ENCODE measurements at places on chromosomes 16 and 17.
A peak's percentile ranks its signal among the peaks of the same experiment; 100 is the strongest.

DNA sequence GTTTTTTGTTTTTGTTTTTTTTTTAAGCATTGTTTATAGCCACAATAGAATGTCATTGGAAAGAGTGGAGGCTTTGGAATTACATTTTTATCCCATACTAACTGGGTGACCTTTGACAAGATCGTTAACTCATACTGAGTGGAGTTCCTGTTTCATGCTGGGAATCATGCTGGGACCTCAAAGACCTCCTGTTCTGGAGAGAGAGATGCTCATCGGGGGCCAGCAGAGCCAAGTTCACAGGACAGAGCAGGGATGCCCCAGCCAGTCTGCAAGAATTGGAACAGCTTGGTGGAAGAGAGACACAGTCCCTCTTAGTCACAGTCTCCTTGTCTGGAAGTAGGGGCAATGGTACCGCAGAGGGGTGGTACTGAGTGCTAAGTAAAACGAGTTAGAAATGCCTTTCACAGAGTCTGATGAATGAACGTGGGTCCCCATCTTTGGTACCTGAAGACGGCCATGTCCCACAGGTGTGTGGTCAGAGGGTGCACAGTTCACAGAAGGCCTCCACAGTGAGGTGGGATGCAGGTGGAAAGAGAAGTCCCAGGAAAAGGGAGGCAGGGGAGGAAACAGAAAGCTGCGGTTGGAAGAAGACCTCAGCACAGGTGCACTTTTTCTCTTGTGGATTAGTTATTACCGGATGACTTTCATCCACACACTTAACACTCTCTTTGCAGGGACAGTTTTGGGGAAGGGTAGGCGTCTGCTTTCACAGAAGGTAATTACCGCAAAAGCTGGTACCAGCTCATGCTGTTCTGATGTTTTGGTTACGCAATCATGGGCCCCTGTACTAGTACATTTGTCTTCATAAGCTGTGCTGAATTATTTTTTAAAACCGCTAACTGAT, 147.8 kb downstream of the PRKCA start:
- DNase-seq = peak; percentile 45

GRCh38 chr17:82645516-82645915, 2.7 kb downstream of the WDR45B start:
- no peak for DNase-seq

- DNase-seq = no peak
Observed at GRCh38 chr16:27676839-27677238, 126.9 kb downstream of the KATNIP start.

DNA sequence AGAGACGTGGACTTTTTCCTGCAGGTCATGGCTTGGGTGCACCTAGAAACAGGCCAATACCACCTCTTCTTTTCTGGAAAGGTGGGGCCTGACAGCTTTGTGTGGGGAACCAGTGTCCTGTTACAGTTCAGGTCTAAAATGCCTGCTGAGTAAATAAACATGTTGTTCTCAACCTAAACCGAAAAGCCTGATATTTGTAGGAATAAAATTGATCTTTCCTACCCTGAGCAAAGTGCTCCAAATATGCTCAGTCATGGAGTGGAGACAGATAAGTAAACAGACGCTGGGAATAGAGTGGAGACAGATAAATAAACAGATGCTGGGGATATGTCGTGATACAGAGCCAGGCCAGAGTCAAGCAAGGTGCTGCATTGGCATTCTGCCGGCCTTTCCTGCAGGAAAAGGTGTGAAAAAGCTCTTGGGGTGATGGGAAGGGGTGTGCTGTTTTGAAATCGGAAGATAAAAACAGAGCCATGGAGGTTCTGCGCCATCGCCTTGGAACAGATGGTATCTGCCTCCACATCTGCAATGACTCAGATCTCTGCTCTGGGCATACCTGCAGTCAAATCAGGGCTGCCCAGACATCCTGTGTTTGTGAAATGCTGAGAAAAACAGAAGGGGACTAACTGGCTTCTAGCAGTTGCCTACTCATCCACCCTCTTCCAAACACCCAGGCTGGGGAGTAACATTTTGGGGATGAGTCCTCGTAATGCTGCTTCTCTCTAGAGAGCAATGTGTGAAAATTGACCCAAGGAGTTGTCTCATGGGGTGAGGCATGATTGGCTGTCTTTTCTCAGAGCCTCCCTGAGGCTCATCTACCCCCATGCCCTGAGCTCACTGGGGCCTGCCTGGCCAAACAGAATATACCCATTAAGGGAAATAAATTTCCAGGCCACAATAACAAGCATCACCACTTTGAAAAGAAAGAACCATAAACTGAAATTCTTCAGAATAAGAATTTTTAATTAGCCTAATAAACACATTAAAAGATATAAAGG, 16.8 kb upstream of the TRPV2 start:
- no peak for DNase-seq

DNA sequence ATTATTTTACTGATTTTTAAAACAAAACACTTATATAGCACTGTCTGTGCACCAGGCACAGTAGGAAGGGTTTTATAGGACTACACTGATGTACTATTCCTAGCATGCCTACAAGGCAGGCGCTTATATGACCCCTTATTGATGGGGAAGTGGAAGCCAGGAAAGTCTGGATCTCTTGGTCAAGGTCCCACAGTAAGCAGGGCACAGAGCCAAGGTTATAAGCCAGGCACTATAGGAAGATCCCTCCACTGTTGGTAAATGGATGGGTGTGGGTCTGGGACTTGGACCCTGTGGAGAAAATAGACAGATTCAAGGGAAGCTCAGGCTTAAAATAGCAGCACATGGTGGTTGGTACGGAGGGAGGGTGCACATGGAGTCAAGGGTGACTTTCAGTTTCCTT, 59.1 kb upstream of the PLCG2 start:
- no peak for DNase-seq

- DNase-seq = no peak
Observed at GRCh38 chr17:64974750-64975317, 55.6 kb upstream of the LRRC37A3 start.

DNA sequence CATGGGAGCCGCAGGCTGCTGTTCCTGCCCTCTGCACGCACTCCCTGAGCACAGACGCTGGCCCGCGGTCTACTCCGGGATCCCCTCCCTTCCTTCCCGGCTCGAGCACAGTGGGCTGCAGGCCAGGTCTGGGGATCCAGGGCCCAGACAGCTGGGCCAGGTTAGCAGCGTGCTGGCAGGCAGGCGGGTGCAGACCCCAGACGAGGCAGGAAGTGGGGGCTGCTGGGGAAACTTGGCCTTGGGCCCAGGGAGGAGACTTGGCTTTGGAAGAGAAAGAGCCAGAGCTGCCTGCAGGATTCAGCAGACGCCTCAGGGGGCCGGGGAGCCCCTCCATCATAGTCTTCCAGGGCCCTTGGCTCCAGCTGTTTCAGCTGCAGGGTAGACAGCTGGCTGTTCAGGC, 30.2 kb upstream of the ABCC3 start:
- DNase-seq = peak; percentile 18

- DNase-seq = no peak
Observed at GRCh38 chr17:55988861-55989260, 164.4 kb upstream of the ANKFN1 start.

DNA sequence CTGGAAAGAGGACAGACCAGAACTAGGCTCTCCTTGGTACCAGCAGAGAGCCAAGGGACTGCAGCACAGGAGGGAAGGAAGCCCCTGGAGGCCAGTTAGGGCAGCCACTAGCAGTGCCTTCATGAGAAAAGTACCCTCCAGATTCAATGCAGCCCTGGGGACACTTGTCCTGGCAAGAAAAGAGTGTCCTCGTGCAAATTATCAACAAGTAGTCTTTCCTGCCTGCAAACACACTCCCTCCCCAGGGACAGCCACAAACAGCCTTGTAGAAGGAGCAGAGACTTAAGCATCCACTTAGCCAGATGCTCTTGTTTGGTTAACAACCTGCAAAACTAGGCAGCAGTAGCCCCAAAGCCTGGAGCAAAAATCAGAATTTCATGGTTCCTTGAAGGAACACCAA, 24.3 kb downstream of the CENPV start:
- no peak for DNase-seq

- no peak for DNase-seq
Observed at GRCh38 chr16:58906981-58907715, 173.0 kb upstream of the GOT2 start.

GRCh38 chr17:77874303-77875050, 84.0 kb upstream of the TNRC6C start:
- DNase-seq = no peak

DNA sequence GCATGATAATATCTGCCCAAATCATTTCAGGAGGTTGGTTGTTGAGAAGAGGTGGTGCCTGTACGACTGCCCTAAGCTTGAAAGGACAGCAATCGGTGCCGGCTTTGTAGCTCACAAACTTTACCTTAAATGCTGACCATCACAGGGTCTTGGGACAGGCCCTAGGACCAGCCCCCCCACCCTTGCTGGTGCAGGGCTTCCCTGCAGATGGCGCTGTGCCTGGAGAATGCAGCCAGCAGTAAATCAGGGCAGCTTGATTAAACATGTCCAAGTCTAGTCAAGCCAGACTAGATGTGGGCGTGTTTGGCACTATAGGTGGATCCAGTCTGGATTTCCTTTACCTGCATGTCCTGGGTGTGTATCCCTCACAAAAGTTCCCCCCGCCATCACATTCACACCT, 135.5 kb upstream of the CRHR1 start:
- DNase-seq = no peak

- DNase-seq = no peak
Observed at GRCh38 chr16:74713876-74714275, 13.2 kb upstream of the MLKL start.

DNA sequence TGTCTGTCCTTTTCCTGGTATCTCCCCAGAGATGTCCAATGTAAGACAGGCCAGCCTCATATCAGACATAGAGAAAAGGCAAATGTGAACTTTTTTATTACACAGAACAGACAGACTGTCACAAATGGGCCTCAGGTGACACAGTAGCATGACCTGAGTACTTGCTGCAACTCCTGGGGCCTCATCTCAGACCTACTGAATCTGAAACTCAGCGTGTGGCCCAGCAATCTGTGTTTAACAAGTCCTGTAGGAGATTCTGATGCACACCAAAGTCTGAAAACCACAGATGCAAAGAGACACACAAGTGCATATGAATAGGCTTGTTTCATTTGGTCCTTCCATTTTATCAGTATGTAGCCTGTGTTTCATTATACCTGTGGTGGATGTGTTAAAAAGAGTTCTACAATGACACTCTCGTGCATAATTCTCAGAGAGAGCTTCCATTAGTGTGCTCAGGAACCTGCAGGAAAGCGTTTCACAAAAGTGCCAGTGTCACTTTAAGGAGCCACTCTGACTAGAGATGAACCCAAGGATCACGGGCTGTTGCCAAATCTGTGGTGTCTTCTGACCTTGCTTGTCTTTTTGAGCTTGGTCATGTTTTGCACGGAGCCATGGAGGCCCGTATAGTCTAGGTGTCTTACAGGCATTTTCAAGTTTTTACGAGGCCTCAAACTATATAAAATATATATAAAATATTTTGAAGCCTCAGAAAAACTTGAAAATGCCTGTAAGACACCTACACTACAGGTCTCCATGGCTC, 33.8 kb upstream of the NF1 start:
- DNase-seq = no peak

DNA sequence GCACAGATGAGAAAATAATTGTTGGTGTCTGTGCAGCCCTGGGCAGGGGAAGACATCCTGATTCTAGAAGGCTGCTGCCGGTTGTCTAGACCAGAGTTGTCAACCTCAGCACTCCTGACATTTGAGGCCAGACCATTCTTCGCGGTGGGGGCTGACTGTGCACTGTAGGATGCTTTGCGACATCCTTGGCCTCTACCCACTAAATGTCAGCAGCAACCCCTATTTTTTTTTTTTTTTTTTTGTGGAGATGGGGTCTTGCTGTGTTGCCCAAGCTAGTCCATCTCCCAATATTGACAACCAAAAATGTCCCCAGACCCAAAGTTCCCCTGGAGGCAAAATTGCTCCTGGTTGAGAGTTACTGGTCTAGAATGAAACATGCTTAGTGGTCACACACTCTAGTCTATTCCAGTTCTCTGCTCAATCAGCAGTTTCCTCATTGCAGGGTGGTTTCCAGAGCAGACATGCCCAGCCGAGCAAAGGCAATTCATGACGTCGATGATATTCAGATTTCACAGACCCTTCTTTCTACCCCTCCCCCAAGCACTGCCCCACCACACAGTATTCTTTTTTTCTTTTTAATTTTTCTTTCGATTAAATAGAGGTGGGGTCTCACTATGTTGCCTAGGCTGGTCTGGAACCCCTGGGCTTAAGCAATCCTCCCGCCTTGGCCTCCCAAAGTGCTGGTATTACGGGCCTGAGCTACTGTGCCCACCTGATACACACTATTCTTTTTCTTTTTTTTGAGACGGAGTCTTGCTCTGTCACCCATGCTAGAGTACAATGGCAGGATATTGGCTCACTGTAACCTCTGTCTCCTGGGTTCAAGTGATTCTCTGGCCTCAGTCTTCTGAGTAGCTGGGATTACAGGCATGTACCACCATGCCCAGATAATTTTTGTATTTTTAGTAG, 9.0 kb downstream of the C17orf99 start:
- no peak for DNase-seq

DNA sequence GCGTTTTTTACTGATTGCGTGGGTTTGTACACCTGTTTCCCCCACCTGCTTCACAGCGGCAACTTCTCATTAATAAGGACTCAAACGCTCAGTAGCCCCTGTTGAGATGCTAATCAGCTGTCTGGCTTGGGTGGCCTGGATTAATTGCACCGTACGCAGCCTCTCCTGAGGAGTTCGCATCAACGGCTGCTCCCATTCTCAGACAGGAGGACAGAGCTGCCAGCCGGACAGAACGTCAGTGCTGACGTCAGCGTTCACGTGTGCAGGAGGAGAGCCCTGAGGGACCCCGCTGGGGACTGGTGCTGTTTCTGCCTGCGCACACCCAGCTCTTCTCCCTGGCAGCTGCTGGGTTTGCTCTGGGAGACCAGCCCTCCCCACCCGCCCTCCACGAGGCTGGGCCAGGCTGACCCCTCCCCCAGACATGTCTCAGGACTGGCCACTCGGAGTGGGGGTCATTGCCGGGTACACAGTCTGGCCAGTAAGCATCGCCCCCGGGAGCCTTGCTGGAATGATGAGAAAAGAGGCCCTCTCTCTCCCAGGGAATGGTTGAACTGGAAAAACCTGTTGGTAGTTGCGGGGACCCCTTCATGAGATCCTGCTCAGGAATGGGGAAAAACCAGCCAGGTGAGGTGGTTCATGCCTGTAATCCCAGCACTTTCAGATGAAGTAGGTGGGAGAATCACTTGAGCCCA, 5.7 kb upstream of the BANP start:
- peak; percentile 93 for DNase-seq

Measured in Ammon's horn (tissue), 1 donor.